ENCODE measurements at places on chromosomes 4 and X.

DNA sequence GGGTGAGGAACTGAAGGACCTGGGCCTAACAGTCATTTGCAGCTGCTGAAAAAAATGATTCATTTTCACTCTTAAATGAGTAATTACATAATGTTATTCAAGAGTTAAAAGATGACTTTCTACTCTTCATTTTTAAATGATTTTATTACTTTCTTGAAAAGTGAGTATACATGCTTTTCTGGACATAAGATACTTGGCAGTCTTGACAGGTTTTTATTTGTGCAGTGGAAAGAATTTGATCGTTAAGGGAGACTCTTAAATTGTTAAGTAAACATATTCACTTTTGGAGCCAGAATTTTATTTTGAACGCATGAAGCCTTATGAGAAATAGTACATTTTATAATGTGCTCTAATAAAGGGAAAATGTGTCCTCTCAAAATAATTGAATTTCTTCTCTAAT lies 245.7 kb downstream of the TENM3 start:
- DNase-seq: peak; percentile 20

DNA sequence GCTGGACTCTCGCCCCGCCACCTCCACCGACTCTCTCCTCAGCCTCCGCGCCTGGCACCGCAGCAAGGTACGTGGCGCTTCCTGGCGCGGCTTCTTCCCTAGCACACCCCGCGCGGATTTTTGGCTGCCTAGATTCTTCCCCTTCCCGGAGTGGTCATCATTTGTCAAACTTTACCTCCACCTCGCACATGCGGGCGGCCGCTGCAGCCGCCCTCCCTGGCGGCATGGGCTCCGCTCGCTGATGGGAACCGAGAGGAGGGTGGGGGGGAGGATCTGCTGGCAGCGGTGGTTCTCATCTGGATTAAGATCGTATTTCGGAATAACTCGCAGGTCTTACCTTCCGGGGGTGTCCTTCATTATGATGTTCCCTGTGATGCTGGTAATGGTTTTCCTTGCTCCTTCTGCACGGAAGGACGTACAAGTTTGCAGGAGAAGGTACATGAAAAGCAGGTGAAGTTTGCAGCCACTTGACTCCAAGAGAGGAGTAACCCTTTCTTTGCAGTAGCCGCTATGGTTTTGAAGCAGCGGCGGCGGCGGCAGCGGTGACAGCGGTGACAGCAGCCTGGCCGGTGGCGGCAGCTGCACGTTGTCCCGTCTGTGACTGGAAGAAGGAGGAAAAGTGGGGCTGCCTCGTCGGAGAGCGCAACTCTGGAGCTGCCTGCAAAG lies 2183.9 kb upstream of the TENM3 start:
- peak; percentile 15 for DNase-seq

DNA sequence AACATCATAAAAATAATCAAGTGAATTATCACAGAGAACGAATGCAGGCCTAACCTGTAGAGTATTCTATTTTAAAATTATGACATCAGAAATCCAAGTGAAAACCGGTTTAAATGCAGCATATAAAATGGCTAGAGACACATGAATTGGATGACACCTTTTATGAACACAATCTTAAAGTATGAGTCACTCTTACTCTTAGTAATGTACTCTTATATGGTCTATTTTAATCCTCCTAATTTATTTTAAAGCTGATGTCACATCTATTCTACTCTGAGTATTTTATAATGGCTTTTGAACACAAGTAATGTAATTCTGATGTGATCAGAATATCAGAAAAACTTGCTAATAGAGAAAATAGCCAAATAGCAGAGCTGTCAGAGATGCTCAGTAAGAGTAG lies 161.4 kb upstream of the RADX start:
- no peak for DNase-seq

DNA sequence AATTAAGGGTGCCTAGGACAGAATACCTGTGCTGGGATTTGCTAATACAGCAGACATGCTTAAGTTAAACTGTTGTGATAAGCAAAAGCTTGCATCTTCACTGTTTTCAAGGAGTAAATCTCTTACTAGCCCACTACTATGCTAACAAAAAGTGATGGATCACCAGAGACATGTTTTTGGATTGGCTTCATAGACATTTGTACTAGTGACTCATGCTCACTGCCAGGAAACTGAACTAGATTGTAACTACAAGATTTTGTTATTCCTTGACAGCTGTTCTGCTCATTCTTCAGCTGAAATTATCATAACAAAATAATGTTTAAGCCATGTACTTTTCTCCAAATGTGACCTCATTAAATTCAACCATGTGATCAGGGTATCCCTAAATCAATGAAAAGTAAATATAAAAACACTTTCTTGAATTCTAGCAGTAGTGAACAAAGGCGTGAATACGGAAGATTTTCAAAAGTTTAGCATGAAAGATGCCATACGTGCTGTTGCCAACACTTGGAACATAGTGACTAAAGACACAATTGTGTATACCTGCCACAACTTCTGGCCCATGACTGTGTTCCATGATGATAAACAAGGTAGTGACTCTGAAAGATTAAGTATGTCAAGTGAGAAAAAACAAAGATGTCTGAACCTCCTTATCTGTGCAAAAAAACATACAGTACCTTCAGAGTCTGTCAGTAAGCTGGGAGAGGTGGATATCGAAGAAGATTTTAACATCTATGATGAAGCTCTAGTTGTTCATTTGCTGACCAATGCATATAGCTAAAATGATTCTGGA lies 154.0 kb downstream of the BTC start:
- no peak for DNase-seq

DNA sequence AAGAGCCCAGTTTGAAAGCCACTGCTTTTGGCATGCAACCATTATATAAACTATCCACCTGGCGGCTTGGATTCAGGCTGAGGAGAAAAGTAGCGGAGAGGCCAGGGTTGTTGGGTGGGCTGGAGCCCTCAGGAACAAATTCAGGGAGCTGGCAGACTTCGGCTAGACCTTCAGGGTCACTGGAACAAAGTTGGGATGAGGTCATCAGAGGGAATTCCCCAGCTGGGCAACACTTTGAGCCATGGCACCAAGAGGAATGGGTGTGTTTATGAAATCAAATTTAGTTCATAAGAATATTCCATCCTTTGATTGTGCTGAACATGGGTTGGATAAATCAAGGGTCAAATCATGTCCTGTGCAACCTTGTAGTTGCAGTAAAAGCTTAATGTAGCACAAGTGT lies 22.0 kb downstream of the MTMR1 start:
- DNase-seq: no peak

- DNase-seq: no peak
Measured at GRCh38 chrX:56728321-56728720, 722 bp upstream of the NBDY start.

DNA sequence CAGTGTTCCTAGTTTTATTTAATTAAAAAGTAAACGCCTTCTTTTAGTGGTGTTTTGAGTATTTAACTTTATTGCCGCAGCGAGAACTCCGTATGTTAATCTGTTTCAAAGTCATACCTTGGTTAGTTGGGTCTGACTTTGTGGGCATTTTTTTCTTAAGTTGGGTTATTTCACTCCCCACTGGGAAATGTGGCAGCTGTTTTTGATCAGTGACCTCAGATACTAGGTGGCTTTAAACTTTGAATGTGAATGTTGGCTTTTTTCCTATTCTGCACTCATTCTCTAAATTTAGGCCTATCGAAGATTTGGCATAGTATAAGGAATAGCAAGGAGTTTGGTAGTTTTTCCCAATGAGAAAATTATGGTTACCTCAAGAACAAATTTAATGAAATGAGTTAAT lies 85.9 kb downstream of the FIP1L1 start:
- no peak for DNase-seq

DNA sequence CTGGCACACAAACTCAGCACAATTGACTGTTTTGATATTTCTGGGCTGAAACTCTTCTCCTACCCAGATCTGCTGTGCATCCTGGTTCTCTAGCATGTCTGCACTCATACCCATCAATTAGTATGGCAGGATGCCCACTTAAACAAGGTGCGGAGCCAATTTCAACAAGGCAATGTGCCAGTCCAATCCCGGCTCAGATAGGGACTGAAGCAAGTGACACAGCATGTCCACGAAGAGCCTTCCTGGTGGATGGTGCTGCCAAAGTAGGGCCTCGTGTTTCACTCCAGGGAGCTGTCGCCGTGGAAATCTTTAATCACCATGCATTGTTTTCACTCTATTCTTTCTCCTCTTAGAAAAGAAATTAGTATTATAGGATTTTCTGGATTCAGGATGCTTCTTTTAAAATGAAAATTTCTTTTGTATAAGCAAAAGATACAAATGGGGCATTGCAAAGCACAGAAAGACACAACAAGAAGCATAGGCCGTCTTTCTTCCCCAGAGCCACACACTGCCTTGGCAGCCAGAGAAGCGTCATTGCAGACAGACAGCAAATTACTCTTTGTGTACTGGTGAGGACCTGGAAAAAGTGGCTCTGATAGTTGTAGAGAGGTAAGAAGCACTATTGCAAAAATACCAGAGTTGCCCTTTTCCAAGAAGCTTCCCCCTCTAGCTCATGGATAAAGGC lies 40.6 kb upstream of the LSM6 start:
- DNase-seq: peak; percentile 9

DNA sequence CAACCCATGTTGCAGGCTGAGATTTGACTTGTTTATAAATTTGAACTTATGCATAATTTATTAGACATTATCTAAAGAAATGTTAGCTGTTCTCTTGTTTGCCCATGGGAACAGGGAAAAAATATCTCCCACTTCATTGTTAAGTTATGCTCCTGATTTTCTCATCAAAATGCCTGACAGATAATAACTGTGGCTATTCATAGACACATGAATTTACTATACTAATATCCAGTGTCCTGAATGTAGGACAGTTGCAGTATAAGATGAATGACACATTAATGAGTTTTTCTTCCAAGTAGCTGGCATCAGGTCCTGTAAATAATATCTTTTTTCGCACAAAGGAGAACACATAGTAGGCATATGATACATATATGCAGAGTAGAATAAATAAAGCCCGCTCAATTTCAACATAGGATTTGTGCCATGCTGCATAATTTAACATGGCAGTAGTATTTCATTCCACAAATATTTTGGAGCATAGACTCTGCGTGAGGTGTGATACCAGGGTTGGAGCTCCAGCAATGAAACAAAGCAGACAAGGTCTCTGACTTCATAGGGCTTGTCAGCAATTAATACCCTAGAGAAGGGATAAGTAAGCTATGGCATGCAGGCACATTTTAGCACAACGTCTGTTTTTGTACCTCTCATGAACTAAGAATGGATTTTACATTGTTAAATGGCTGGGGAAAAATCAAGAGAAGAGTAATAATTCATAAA lies 40.4 kb upstream of the DDX53 start:
- DNase-seq: no peak

GRCh38 chr4:108092288-108092687 lies 76.4 kb downstream of the LEF1 start:
- DNase-seq: no peak

- DNase-seq: no peak
Measured at GRCh38 chrX:78643096-78643495, 16.0 kb downstream of the RTL3 start.

DNA sequence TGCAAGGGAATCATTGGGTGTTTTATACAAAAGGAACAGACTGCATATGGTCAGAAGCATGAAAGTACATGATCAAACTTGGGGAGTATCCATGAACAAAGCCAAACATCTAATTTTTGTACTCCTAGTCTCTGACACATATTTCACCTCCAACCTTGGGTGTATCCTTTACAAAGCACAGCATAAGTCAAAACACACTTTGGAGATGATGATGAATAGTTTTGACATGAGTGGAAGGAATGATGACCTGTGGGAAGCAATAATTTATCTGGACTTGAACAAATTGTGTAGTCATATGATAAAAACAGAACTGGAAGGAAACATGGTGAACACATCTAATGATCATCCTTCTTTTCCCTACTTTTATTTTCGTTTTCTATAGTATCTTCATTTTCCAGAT lies 108.7 kb upstream of the PLS3 start:
- no peak for DNase-seq

DNA sequence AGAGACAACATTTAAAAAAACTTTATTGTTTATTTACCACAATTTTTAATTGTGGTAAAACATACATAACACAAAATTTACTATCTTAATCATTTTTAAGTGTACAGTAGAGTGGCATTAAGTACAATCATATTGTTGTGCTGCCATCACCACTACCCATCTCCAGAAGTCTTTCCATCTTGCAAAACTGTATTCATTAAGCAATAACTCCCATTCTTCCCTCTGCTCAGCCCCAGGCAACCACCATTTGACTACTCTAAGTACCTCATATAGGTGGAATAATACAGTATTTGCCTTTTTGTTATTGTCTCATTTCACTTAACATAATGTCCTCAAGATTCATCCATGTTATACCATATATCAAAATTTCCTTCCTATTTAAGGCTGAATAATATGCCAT lies 12.8 kb upstream of the FAM47E start:
- no peak for DNase-seq

GRCh38 chr4:174860588-174860987 lies 31.5 kb upstream of the GLRA3 start:
- no peak for DNase-seq

DNA sequence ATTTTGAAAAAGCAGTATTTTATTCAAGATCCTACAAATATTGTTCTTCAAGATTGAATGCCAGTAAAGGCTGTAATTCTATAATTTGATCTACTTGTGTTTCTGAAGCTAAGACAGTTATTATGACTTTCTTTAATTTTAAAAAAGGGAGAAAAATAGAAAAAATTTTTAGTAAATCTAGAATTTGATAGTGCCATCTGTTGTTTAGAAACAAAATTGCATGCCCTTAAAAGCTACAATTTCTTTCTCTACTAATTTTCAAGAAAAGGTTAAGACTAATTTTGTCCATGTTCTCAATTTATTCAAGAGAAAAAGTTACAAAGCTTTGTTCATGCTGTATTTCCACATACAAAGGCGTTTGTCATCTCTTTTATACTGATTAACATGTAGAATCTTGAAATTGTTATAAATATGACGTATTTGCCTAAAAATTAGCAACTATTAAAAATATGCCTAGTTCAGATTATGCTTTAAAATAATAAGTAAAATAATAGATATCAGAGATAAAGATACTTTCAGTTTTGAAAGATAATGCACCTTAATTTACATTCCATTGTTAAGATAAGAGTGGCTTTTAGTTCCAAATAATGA lies 25.6 kb upstream of the MMRN1 start:
- DNase-seq: no peak

- no peak for DNase-seq
Measured at GRCh38 chrX:15781961-15782699, 8.2 kb upstream of the ZRSR2 start.

GRCh38 chrX:24204958-24205357 lies 55.4 kb downstream of the ZFX start:
- DNase-seq: no peak

DNA sequence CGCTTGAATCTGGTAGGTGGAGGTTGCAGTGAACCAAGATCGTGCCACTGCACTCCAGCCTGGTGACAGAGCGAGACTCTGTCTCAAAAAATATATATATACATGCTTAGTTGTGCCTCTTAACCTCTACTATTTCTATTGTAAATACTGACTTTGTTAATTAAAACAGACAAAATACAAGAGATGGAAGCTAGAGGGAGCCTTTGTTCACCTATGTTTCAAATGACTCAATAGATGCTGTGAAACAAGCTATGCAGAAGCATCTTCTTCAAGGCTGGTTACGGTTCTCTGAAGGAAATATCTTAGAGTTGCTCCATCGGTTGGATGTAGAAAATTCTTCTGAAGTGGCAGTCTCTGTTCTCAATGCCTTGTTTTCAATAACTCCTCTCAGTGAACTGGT lies 6.2 kb downstream of the NCAPG start:
- DNase-seq: peak; percentile 41
